ENCODE measurements at places on chromosomes 16 and 17. TPM values are rescaled to one million over a fixed set of nuclear protein-coding genes. Genes with fewer than 3 reads are reported as not detected.
A peak's percentile ranks its signal among the peaks of the same experiment; 100 is the strongest.

DNA sequence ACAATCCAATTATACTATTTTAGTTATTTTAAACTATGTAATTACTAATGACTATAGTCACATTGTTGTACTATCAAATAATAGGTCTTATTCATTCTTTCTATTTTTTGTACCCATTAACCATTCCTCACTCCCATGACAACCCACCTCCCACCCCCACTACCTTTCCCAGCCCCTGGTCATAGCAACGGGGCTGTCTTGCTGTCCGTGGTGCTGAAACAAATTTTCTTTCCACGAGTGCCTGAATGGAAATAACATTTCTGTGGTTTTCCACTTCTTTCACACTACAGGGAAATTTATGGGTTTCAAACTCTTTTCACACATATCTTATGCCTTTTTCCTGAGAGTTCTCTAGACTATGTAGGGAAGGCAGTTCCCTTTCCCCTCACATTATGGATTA lies 326.6 kb downstream of the PHKB start:
- no peak for DNase-seq

GRCh38 chr16:81473558-81473957 lies 28.9 kb downstream of the CMIP start:
- DNase-seq: no peak

- peak; percentile 44 for DNase-seq
Observed at GRCh38 chr17:40433551-40434415, 9.5 kb upstream of the IGFBP4 start.

GRCh38 chr17:35521150-35521549 lies 16.3 kb downstream of the SLFN12L start:
- no peak for DNase-seq

- no peak for DNase-seq
Observed at GRCh38 chr17:14330492-14330962, 29.6 kb downstream of the HS3ST3B1 start.

GRCh38 chr17:7515911-7516610 lies 31.9 kb downstream of the POLR2A start:
- DNase-seq: no peak

- peak; percentile 66 for DNase-seq
Observed at GRCh38 chr17:75518201-75518600, 1.9 kb downstream of the TSEN54 start.

DNA sequence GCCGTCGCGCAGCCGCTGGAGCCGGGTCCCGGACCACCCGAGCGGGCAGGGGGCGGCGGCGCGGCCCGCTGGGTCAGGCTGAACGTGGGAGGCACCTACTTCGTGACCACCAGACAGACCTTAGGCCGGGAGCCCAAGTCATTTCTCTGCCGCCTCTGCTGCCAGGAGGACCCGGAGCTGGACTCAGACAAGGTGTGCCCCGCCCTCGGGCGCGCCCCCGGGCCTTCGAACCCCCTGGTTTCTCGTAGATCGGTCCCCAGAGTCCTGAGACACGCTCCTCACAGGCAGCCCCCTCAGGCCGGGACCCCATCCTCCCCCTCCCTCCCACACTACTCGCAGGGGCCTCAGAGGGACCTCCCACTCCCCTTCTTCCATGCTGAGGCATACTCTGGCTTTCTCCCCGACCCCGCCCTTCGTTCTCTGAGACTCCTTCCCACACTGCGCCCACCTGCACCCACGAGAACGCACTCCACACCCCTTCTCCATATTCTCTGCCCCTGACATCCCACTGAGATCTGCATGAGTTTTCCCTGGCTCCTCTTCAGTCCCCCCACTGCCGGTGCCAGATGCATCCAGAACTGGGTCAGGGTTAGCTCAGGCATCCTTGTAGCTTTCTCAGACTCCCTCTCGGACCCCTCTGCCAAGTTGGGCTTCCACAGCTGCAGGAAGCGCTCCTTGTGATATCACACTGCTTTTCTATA lies 523 bp downstream of the KCTD2 start:
- DNase-seq: peak; percentile 38

GRCh38 chr16:11142261-11142630 lies 113.8 kb downstream of the SOCS1 start:
- no peak for DNase-seq

Gene COA3
- 37.0 TPM for total RNA-seq

Gene AGRP
- not detected for total RNA-seq

Data from activated CD4-positive, alpha-beta memory T cell treated with anti-CD3 and anti-CD28 coated beads, Interleukin-2, amount 10 ng/mL, durations not matched to agents 7 days and 5 days (primary cell).